Tibial artery (tissue), 4 donors: ENCODE measurements at places on chromosomes 12 and 14.

DNA sequence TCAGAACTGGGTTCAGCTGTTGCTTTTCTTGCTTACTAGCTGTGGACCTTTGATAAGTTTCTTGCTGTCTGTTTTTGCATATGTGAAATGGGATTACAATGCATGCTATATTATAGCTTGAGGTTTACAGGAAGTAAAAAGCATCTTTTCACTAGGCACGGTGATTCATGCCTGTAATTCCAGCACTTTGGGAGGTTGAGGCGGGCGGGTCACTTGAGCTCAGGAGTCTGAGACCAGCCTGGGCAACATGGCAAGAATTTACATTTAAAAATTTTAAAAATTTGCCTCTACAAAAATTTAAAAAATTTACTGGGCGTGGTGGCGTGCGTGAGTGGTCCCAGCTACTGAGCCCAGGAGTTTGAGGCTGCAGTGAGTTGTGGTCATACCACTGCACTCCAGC, 42.0 kb downstream of the CALM1 start:
- no peak for DNase-seq

DNA sequence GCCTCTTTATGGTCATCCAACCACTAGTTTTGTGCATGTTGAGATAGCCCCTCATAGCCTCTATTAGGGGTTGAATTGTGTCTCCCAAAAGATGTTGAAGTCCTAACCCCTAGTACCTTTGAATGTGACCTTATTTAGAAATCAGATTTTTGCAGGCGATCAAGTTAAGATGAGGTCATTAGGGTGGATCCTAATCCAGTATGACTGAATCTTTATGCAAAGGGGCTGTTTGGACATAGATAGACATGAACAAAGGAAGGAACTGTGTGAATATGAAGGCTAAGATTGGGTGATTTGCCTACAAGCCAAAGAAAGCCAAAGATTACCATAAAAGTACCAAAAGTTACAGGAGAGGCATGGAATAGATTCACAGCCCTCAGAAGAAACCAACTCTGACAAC, 209.6 kb downstream of the NUAK1 start:
- DNase-seq: no peak

DNA sequence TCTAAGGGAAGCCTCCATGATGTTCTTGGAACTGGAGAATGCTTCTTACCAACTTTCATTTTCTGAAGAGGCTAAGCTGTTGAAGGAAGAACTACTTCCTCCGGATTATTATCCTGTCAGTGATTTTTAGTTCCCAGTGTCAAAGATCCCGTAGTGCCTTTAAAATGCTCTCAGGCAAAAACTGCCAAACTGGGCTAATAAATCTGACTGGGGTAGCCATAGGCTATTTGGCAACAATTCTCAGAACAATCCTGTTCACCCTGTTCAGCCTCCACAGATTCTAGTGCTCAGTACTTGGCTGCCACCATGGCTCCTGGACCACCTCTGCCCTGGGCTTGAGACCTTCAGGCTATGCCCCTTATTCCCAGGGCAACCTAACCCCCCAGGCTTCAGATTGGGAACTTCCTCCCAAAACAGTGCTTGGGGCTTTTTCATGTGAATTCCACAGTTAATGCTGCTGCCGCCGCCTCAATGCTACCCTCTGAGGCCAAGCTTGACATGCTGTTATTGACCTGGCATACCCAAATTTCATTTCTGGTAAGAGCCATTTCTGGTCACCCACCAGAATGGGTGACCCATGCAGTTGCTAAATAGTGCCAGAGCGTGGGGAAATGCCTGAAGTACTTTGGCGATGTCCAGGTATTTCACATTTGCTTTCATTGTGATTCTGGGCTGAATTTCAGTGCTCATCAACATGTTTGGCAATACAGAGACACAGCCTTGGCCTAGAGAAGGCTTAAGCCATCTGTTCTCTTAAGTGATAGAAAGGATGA, 110.0 kb upstream of the ARHGAP5 start:
- no peak for DNase-seq

DNA sequence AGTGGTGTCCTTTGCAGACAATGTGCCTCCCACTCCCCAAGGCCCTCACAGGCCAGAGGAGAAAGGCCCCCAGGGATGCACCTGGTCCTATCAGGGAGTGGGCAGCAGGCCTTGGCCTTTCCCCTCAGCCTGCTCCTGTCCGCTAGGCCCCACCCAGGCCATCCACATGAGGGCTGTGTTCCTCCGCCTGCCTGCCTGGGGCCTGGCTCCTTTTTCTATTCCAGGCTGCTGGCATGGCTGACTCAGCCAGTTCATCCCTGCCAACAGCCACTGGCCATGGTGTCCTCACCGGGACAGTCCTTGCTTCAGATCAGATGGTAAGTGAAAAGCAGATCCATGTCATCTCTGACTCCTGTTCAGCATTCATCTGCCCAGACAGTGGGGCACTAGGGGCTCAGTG, 13.4 kb downstream of the ISM2 start:
- no peak for DNase-seq

GRCh38 chr12:113136128-113136989, 798 bp upstream of the RASAL1 start:
- no peak for DNase-seq

DNA sequence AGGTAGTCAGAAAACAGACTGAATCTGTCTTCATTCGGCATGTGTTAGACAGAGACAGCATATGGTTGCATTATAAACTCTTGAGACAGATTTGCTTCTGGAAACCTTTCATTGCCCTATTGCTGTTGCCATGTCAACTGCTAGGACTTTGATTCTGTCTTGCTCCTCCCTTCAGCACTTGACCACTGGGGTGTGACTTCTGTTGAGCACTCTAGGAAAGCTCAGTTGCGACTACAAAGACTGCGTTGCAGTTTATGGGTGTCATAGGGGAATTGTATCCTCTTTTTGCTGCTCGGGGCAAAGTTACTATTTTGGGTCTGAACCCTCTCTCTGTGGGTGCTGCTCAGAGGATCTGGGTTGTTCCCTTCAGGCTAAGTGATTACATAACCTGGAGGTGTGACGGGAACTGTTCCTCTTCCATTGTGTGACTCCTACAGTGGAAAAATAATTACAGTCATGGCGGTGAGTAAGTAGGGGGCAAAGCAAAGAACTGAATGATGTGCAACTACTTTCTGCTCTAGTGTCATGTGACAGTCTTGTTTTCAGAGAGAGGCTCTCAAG, 44.3 kb upstream of the TRIM9 start:
- DNase-seq: no peak

DNA sequence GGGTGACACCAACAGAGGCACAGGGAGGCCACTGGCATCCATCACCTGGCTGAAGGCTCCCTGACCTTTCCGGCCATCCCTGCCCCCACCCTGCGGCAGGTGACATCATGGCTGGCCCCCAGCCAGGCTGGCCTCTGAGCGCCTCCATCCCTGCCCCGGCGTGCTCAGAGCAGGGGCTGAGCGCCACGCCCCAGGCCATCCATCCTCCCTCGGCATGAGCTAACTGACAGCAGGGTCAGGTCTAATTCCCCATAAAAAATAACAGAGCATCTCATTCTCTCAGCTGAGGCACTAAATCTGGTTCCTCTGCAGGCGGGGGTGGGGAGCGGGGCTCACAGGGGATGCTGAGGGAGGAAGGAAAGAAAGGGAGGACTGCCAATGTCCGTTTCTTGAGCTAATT, 50.7 kb downstream of the PRIMA1 start:
- DNase-seq: no peak

GRCh38 chr12:118345355-118345754, 27.4 kb downstream of the TAOK3 start:
- DNase-seq: no peak

- no peak for DNase-seq
Measured at GRCh38 chr14:68082698-68083291, 263.2 kb downstream of the RAD51B start.

- no peak for DNase-seq
Measured at GRCh38 chr12:112022241-112023016, 9.2 kb downstream of the ERP29 start.

- DNase-seq: no peak
Measured at GRCh38 chr12:107564946-107565345, 120.7 kb upstream of the PWP1 start.

GRCh38 chr14:34177466-34177865, 226.6 kb upstream of the EGLN3 start:
- DNase-seq: no peak
